ENCODE measurements at places on chromosomes 4 and X.

DNA sequence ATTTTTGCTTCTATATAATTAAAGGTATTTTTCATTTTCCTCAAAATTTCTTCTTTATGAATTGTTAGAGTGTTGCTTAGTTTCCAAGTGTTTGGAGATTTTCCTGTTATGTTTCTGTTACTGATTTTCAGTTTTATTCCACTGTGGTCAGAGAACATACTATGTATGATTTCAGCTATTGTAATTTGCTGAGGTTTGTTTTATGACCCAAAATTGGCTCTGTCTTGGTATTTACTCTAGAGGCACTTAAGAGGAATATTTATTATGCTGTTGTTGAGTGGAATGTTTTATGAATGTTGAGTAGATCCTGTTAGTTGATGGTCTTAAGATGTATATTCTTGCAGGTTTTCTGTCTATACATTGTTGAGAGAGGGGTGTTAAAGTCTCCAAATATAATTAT, 263.5 kb downstream of the PABPC4L start:
- DNase-seq, result no peak

DNA sequence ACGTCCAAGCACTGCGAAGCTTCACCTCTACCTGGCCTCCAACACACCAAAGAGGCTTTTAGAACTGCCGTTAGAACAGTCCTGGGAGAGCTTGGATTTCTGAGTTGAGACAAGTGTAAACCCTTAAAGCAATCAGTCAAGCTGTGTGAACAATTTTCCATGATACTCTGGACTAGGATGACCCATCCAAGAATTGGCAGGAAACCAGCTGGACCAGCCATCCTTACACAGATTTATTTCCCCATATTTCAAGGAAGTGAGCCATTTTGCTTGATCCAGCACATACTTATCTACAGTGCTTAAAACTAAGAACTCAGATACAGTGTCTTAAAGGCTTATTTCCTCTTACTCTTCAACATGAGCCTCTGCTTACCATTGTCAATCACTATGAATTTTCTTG, 340.7 kb upstream of the HS3ST1 start:
- DNase-seq, result no peak

- no peak for DNase-seq
These were observed 63.5 kb upstream of the EMCN start for GRCh38 chr4:100581337-100581736.

DNA sequence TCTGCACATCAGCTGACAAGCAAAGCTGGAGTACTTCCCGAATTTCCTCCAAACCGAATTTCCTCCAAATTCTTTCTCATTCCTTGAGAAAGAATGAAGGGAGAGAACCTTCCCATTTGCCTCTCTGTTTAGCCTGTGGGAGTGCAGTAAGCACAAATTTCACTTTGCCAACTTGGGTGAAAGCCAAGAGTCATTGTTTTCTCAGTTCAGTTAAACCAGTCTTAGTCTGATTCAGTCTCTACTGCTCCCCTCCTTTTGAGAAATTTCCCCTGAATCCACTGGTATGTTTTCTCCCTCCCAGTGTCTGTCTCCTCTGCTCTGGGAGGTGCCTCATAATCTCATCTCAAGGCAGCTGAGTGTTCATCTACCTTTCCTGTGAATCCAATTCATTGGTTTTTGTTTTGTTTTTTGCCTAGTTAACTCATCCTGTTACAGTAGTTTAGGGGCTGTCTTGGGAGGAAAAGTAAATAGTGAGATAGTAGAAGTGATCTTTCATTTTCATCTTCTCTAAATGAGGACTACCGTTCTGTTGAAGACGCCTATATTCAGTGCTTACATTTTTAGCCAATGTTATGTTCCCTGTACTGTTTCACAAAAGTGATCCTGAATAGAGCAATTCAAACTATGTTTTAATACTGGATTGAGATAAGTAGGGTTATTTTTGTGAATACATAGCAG, 49.0 kb downstream of the SYTL5 start:
- no peak for DNase-seq

GRCh38 chr4:997375-998071, 4.3 kb upstream of the SLC26A1 start:
- no peak for DNase-seq

- DNase-seq, result no peak
These were observed 5.1 kb downstream of the CCDC160 start for GRCh38 chrX:134241960-134242619.

GRCh38 chr4:40688446-40689095, 58.9 kb upstream of the RBM47 start:
- DNase-seq, result no peak

DNA sequence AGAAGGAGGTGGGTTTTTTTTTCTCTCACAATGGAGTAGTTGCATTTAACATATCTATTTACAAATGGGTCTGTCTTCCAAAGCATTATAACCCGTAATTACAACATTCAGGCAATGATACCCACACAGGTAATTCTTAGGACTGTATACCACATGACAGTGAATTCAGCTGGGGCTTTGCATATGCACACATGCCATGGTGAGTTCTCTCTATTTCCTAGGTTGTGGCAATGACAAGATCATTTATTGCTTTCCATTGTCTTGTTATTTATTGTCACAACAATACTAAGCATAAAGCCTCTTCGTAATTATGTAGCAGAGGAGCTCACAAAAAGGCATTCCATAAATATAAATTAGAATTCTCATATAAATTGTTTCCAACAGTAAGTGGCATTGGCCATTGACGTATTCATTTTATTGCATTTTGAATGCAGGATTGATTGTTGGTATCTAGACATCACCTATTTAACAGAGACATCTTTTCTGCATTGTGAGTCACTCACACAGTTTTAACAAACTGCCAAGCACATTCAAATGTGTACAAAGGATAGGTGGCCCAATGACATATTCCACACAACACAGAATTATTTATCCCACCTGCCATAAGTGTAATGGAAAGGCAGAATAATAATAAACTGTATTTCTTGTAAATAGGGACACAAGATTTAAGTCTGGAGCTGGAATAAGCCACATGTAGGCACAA, 390.7 kb upstream of the GALNT7 start:
- no peak for DNase-seq

- DNase-seq, result no peak
These were observed 185.8 kb downstream of the ANKRD50 start for GRCh38 chr4:124526769-124527168.

DNA sequence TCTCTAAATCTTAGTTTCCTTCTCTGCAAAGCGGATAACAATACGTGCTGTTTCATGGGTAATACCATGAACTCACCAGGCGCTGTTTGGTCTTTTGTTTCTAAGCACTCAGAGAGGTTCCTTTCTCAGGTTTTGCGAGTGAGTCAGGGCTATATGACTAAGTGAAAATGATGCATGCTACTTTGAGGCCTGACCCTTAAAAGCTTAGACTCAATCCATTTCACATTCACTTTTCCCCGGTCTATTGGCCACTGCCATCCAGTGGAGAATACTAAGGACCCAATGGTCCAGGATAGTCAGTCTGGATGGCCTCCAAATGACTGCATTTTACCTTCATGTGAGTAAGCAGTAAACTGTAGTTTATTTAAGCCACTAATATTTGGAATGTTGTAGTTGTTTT, 400.8 kb upstream of the SLIT2 start:
- no peak for DNase-seq

Measured in T-helper 1 cell (primary cell).